ENCODE measurements at places on chromosomes 12 and 14.
A peak's percentile ranks its signal among the peaks of the same experiment; 100 is the strongest.

- DNase-seq, result no peak
Observed at GRCh38 chr12:29374913-29375312, 6.1 kb downstream of the ERGIC2 start.

GRCh38 chr12:40263616-40264409 lies 39.0 kb downstream of the LRRK2 start:
- DNase-seq, result no peak

DNA sequence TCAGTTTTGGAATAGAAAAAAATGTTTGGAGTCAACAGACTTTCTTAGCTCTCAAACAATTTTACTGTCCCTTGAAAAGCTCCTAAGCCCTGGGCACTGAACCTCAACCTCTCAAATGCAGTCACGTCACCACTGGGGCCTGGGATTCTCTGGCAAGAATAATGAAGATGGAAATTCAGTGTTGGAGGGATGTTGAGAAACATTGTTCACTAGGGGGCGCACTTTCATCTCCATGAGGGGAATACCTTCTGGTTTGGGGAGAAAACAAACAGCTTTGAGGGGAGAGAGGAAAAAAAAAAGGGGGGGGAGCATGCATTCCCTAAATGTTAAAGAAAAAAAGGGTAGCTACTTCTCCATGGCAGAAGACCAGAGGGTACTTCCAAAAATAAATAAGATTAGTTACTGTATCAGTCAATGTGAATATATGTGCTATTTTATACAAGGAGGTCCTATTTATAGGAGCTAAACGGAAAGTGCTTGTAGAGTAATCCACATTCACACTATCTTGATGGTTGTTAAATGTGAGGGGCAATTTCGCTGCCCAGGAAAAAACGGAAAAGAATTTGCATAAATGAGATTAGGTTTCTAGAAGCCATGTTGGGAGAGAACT lies 5.8 kb upstream of the TBPL2 start:
- peak; percentile 51 for DNase-seq

DNA sequence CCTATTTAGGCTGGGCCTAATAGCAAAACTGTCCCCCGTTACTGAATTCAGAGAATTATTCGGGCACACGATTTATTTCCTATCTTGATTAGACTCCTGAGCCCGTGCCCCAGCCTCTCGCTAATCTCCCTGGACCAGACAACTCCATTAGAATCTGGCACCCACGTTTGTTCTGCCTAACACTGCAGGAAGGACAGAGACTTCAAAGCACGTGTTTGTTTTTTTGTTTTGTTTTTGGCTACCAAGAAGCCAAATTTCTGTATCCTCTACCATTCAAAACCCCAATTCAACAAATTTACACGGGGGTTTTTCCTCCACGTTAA lies 4.8 kb downstream of the USP44 start:
- DNase-seq, result no peak

DNA sequence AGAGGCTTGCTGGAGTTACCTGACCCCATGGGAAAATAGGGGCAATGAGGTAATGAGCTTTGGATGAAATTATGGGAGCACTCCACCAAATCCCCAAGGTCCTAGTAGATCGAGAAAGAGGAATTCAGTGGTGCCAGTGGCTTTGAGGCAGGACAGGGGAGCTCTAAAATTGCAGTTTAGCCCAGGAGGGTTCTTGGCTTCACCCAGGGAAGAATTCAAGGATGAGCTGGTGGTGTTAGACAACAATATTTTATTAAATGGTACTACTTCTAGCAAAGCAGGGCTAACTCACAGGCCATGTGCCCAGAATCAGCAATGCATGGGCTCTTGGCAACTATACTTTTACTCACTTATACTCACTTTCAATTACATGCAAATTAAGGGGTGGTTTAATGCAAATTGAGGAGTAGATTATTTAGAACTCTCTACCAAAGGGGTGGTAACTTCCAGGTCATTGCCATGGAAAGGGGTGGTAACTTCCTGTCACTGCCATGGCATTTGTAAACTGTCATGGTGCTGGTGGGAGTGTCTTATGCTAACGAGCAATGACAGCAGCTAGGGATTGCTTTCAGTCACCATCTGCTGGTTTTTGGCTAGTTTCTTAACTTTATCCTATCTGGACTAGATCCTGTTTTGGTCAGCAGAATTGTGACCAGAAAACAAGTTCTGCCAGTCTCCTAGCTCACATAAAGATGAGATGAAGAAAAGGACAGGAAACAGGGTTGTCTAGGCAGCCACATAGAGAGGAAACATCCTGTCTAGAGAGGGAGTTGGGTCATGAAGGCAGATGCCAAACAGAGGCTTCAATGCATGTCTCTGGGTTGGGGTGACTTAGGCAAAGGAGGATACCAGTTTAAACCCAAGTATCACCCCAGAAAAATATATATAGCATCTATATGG lies 64.7 kb downstream of the ZNF641 start:
- no peak for DNase-seq

DNA sequence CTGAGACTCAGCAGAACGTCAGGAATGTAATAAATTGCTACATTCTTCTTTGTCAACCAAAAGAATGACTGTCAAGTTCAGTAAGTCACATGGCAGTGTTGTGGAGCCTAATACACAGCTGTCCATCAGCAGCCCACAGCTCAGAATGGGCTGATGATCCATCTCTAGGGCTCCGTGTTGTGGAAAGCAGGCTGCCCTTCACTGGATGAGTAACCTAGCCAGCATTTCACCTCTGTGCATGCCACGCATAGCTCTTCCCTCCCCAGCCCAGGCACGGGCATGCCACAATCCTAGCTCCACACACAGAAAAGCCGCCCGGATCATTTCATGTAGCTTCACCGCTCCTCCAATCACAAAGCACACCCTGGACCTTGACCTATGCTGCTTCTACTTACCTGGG lies 878.0 kb upstream of the TMEM132C start:
- DNase-seq, result no peak

DNA sequence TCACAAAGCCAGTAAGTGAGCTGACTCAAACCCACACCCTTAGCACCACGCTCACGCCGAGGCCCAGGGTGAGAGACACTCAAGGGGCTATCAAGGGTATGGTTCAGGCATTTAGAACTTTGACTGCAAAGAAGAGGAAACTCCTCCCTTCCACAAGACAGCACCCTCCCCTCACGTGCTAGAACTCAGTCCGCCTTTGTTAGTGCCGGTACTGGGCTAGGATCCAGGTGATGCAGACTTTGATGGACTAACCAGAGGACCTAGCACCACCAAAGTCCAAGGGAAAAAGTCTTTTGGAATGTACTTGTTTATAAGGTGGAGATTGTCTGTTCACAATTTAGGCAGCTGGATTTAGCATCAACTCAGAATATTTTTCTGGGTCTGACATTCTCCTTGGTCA lies 33.7 kb downstream of the VWF start:
- no peak for DNase-seq

- peak; percentile 38 for DNase-seq
Observed at GRCh38 chr12:107356266-107356936, 263.1 kb upstream of the CRY1 start.

- no peak for DNase-seq
Observed at GRCh38 chr14:73003681-73004080, 23.2 kb downstream of the ZFYVE1 start.

DNA sequence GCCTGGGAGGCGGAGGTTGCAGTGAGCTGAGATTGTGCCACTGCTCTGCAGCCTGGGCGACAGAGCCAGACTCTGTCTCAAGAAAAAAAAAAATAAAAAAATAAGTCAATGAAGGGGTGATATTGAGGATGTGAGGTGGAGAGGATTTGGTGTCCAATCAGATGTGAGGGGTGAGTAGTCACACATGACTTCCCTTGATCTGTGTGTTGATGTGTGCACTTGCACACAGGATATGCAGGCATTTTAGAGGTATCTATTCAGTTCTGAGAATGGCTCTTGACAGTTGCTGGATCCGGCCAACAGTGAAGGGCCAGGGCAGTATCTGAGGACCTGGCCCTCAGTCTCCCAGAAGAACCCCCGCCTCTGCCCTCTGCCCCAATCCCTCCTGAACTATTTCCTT lies 7.8 kb upstream of the SP7 start:
- no peak for DNase-seq

- no peak for DNase-seq
Observed at GRCh38 chr14:61296719-61297502, 15.8 kb upstream of the TMEM30B start.

GRCh38 chr14:55051423-55052268 lies at the start of gene MAPK1IP1L:
Gene MAPK1IP1L, plus strand, starts transcription at chr14:55051647. Its CDS starts 10,037 bp downstream, at chr14:55061684.
- DNase-seq, result peak; percentile 81

DNA sequence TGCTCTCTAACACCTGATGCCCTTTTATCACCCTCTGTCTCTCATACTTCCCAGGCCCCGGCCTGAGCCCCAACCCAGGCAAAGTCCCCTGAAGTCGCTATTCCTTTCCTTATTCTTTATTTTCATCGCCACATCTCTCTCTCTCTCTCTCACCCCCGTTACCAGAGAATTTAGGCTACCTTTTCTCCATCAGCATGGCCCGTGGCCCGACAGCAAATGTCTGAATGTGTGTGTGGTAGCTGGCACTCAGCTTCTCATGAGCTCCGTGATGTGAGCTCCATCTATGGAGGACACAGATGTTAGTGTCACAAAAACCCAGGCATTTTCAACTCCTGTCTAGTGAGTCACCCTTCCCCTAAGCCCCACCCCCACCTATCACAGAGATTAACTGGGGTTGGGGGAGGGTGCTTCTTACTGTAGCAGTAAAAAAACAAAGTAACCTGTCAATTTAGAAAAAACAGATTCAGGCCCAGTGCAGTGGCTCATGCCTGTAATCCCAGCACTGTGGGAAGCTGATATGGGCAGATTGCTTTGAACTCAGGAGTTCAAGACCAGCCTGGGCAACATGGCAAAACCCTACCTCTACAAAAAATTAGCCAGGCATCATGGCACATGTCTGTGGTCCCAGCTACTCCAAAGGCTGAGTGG lies 53.8 kb downstream of the VCPKMT start:
- DNase-seq, result peak; percentile 41

DNA sequence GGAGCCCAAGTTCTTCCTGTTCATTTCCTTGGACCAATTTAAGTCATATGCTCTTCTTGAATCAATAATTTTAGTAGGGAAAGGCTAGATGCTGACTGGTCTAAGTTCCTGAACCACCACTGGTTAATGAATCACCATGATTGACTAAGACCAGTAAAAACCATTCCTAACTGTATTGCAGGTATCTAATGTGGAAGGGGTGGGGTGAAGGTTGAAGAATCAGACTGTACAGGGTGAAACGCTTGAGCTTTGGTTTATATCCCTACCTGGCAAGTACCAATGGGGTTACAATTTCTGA lies 100.1 kb downstream of the DYRK2 start:
- DNase-seq, result no peak

DNA sequence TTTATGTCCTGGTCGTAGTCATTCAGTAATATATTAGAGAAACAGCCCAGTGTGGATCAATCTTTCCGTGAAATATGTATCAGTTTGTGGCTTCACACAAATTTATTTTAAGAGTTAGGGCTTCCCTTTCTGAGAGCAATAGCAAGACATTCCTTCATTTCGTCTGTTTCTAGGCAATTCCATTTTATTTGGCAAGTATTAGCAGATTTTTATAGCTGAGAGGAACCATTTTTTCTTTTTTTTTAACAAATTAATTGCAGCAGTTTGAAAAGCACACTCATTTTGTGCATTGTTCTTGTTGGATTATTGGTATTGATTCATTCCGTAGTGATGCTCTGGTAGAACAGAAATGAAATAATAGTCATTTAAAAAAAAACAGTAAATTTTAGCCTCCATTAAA lies 132.9 kb downstream of the SRGAP1 start:
- DNase-seq, result no peak

DNA sequence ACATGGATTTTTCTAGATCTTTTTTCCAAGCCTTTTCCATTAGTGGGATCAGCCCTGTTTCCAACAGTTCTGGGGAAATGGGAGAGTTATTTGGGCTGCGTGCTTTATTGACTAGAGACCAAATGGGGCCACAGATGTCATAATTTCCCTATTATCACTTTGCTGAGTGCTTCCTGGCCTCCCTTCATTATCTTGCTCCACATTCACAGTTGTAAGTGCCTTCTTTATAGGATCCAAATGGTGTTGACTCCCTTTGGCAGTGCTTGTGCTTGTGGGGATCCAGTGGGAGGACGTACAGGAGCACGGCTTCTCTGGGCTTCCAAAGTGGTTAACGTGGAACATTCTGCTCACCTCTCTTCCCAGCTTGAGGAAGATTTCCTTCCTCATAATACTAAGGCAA lies 141.0 kb upstream of the RMST start:
- DNase-seq, result no peak

GRCh38 chr12:75086091-75087038 lies 123.3 kb downstream of the KCNC2 start:
- peak; percentile 66 for DNase-seq

DNA sequence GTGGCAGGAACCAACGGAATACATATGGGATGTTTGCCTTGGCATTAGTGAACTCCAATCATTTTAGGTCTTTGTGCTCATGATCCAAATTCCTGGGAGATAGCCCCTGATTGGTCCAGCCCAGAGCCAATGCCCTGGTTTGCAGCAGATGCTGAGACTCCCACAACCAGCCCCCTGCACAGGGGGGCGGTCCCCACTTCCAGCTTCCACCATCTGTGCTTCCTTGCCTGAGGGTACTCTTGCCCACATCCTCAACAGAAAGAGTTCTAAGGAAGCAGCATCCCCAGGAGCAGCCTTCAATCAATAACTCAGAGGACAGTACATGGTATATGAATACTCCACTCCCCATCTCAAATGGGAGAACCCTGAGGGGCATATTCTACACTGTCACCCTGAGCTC lies 39.7 kb upstream of the FICD start:
- no peak for DNase-seq

GRCh38 chr12:132665794-132666193 lies 21.3 kb downstream of the POLE start:
- DNase-seq, result no peak

- no peak for DNase-seq
Observed at GRCh38 chr12:89706551-89706950, 2.1 kb downstream of the ATP2B1 start.

DNA sequence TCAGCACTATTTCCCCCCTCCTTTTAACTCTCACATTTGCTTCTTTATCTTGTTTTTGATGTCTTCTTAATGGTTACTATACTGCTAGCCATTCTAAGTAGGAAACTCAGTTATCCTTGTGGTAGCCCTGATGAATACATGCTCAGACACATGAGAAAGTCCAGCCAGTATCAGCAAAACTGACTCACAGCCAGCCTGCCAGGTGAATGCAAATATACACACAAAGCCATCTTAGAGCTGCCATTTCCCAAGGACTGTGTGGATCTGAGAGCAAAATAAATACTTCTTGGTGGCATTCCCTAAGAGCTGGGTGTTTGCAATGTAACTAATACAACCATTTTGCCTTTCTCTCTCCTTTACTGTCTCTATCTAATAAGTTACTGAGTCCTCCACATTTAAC lies 455.2 kb downstream of the CCER1 start:
- no peak for DNase-seq

DNA sequence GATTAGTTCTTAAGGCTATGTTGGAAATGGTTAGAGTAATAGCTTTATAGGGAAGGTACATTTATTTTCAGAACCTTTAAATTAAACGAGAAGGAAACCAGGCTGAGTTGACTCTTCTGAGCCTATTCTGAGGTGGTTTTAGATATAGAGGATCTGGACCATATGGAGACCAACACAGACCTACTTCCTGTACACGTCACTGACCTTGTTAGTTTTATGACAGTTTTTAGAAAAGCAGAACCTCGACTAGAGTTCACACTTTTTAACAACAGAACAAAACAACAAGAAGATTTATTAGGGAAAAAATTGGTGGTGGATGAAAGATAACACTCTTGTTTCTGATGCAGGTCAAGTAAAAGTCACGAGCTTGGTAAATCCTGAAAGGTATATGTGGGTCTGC lies 107.1 kb downstream of the NPAS3 start:
- DNase-seq, result no peak

Data from fibroblast of skin of left biceps (primary cell).